Femur (tissue), 1 donor: ENCODE measurements at places on chromosomes 4 and X.
A peak's percentile ranks its signal among the peaks of the same experiment; 100 is the strongest.

- no peak for DNase-seq
These were observed 35.7 kb upstream of the APLN start for GRCh38 chrX:129690435-129690834.

- DNase-seq, result no peak
These were observed 1.5 kb upstream of the CTAG2 start for GRCh38 chrX:154654925-154655324.

- DNase-seq, result no peak
These were observed 7.5 kb upstream of the KLHL15 start for GRCh38 chrX:24034485-24034884.

GRCh38 chrX:17527922-17528321 lies 152.9 kb downstream of the NHS start:
- no peak for DNase-seq

GRCh38 chr4:185945906-185946305 lies 123.0 kb upstream of the TLR3 start:
- no peak for DNase-seq

DNA sequence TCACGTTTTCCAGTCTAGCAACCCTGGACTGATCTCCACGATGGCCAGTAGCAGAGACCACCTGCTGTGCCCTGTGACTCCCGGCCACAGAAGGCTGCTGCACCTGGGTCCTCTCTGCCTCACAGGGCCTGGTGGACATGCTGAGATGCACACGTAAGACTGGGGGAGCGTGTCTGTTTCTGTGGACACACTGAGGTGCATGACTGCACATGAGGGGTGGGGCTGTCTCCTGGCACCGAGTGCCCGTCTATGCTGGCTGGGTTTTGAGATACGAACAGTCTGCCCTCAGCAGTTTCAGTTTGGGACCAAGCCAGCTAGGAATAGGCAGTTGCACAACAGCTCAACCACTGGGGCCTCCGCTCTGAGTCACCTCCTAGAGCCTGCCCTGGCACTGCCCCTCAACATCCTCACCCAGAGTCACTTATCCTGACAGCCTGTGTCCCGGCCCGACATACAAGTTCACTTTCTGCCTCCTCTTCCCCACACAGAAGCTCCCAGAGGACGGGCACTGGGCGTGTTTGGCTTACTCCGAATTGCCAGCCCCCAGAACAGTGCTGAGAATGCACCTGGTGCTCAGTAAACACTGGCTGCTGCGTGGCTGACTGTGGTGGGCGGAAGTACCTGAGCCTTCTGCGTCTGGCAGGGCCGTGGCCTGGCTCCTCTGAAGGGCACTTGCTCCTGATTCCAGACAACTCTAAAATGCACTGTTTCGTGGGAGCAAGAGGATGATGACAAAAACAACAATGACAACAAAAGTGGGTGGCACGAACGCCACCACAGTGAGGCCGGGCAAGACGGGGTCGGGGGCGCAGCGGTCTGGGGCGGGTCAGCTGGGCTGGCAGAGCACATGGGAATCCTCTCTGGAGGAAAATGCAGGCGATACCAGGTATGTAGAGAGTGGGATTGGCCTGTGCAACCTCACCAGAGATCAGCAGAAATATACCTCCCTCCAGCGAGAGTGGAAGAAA lies 30.9 kb downstream of the RNF212 start:
- DNase-seq, result peak; percentile 39

DNA sequence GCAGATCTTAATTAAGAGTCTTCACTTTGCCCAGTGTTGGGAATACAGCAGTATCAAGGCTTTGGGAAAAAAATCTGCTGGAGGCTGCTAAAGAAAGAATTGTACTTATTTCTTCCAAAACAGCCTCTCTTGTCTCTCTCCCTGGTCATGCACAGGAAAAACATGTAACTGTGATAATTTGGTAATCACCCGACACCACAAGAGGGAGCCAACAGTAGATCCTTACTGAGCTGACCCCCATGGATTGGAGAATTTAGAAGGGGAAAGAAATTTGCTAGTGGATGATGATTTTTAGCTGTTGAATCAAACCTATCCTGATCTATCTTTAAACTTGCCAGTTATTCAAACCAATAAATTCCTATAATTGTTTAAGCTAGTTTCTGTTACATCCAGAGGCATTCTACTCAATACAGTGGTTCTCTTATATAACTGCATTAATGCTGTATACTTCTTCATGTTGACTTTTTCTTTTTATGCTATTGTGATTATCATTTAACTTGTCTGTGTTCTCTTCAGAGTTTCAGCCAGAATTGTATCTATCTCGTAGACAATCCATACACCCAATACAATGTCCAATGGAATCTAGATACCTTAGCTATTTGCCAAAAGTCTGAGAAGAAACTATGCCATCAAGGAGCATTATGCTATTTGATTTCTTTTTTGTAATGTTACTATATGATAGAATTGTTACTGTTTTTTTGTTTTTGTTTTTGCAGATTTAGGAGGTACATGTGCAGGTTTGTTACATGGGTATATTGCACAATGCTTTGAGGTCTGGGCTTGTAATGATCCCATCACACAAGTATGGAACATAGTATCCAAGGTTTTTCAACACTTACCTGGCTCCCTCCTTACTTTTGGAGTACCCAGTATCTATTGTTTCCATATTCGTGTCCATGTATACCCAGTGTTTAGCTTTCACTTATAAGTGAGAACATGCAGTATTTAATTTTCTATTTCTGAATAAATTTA lies 31.3 kb upstream of the ARHGEF38 start:
- DNase-seq, result no peak

DNA sequence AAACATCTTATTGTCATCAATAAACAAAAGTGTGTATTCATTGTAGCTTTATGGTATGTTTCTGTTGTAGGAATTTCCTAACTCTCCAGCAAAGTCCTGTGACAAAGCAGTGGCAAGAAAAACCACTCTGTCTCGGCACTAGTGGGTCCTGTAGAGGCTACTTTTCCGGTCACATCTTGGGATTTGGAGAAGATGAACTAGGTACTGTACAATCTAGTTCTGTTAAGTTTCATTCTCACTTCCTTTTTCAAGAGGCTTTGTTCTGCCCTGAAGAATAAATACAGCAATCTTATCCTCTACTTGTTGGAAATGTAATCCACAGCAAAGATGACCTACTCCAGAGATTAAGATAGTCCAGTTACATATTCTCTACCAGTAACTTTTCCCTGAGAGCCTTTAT lies 69.3 kb downstream of the HHIP start:
- no peak for DNase-seq

DNA sequence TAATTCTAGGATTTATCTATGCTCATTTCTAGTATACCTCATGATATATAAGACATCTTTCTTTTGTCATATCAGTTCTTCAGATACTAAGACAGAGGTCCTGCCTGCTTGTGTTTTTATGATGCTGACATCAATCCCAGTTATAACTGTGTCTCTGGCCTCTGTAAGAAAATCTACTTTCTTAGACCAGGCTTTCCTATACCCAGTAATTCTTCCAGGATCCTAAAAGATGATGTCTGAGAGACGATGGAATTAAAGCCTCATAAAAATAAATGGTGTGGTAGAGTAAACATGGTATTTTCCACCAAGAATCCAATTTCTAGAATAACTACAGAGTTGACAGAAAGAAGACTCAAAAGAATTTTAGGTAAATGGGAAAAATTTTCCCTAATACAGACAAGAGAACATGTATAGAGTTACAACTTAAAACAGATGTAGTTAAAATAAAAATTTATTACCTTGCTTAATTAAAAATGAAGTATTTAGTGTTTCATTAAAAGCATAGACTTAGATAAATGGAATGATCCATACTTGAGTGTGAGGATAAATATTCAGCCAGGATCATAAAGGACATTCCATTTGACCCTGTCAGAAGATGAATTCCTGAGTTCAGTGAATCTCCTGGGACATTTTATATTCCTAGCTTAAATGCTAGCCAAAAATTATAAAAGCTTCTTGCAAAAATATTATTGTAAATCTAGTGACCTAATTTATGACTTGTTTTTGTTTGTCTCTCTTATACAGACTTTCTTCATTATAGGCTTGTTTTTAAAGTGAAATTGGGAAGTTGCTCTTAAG lies 137.4 kb downstream of the PDLIM5 start:
- no peak for DNase-seq

DNA sequence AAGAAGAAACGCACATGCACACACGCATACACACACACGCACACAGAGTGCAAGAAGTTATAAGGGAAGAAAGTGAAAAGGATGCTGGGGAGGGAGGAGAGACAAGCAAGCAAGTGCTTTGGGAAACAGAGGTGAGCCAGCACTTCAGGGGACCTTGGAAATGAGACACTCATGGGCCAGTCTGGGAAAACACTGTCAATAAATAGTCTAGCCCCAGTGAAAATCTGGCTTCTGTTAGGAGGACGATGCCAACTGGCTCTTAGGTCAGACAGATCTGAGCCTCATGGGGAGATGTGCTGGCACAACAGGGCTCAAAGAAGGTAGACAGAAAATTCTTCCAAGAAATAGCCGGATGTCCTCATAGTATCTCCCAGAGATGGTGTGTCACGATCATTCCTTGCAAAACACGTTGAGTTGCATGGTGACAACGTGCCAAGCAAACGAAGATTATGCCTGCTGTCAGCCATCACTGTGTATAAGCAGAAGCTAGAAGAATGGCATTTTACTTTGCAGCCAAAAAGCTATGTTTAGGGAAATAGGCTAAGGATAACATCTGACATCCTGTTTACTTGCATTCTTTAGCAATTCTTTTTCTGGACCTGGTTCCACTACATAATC lies 557 bp upstream of the ARHGEF6 start:
- DNase-seq, result peak; percentile 18

- DNase-seq, result no peak
These were observed at the start of gene ASB11 for GRCh38 chrX:15315509-15315908. Gene ASB11, minus strand, starts transcription at chrX:15315640. Its CDS starts 35 bp downstream, at chrX:15315605.

- no peak for DNase-seq
These were observed 487.6 kb upstream of the BOD1L1 start for GRCh38 chr4:14115106-14115505.

GRCh38 chrX:96833333-96833732 lies 50.4 kb upstream of the RPA4 start:
- DNase-seq, result no peak

DNA sequence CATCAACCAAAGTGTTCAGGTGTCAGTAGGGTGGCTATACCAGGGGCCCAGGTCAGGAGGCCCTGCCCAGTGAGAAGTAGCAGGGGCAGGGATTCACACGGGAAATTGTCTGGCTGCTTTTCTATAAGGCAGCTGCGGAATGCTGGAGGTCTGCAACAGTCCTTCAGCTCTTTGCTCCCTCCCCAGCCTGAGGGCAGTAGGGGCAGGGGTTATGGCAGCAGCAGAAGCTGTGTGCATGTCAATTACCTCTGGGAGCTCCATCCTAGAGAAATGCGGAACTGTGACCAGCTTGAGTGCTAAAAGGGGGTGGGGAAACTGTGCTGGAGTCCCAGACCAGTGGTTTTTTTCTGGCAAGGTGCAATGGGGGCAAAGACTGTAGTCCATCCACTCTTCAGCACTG lies 810.4 kb downstream of the PCDH7 start:
- no peak for DNase-seq

DNA sequence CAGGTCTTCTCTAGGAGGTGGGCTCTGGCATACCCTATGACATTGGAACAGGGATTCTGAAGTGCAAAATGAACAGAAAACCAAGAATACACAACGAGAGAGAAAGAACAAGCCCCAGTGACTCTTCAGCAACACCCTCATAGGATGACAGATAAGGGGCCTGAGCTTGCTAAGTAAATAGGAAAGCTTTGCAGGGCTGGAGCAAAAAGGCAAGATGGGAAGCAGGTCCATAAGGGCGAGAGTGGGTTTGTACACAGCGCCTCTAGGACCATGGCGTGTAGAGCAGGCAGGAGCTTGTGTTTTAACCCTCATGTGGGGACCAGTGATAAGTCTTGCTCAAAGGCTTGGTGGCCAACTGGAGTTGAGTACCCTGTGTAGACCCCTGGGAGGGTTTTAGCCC lies 45.8 kb downstream of the NELFA start:
- no peak for DNase-seq

- DNase-seq, result no peak
These were observed 113.0 kb downstream of the ARHGAP24 start for GRCh38 chr4:85587952-85588351.

DNA sequence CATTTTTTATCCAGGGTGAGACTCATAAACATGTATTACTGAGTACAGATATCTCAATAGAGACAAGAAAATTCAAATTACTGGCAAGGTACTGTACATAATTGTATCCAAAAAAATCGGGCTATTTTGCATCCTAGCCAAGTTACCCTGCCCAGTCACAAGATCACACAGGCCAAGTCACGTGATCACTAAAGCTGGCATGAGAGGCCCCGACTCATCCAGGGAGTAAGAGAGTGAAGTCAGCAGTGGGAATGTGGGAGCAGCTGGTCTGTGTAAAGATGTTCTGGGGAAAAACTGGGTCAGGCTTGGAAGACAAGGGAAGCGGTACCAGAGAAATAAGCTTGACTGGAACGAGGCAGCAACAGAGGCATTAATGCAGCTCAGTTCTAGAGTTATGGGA lies 119.3 kb upstream of the STS start:
- DNase-seq, result no peak

DNA sequence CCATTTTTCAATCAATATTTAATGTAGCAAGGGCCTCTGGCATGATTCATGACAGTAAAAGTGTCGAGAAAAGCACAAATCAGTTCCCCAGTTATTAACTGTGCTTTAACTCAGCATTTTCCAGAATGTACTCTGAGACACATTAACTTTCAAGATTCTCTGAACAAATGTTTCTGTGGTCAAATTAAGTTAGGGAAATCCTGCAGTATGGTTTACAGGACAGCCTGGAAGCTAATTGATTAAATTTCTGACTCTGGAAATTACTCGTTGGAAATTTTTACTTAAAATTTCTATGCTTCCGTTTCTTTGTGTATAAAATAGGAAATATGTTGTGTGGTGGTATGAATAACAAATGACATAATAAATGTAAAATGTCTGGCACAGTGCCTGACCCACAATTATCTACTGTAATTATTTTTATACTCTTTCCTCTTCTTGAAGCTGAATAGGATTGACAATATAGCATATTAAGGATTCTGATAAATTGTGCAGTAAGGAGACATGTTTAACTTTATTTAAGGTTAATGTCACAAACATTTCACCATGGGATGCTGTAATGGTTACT lies 33.7 kb downstream of the STK32B start:
- DNase-seq, result no peak

- DNase-seq, result no peak
These were observed 201.3 kb downstream of the PTTG2 start for GRCh38 chr4:38161208-38162113.

GRCh38 chr4:88880501-88881226 lies 176.3 kb downstream of the FAM13A start:
- DNase-seq, result peak; percentile 21

DNA sequence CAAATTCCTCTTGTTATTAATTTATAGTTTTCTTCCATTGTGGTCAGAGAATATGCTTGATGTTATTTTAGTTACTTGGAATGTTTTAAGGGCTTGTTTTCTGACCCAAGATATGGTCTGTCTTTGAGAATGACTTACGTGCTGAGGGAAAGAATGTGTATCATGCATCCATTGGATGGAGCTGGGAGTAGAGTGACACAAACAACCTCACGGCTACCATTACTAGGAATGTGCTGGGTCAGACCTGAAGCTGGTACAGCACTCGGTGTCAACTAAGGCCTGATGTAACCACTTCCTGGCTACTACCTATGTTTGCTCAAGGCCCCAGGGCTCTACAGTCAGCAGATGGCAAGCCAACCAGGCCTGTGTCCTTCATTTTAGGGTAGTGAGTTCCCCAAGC lies 257.8 kb downstream of the FAT4 start:
- DNase-seq, result no peak
